ENCODE measurements at places on chromosomes 16 and 17.

- no peak for DNase-seq
Observed at GRCh38 chr16:26532456-26532855, 534.3 kb upstream of the C16orf82 start.

GRCh38 chr16:85068746-85069145 lies 41.2 kb downstream of the KIAA0513 start:
- no peak for DNase-seq

GRCh38 chr17:48925991-48926342 lies 17.8 kb downstream of the UBE2Z start:
- no peak for DNase-seq

- DNase-seq: no peak
Observed at GRCh38 chr17:7982173-7982572, 20.2 kb upstream of the GUCY2D start.

GRCh38 chr16:55126456-55126855 lies 195.8 kb downstream of the IRX5 start:
- DNase-seq: no peak

DNA sequence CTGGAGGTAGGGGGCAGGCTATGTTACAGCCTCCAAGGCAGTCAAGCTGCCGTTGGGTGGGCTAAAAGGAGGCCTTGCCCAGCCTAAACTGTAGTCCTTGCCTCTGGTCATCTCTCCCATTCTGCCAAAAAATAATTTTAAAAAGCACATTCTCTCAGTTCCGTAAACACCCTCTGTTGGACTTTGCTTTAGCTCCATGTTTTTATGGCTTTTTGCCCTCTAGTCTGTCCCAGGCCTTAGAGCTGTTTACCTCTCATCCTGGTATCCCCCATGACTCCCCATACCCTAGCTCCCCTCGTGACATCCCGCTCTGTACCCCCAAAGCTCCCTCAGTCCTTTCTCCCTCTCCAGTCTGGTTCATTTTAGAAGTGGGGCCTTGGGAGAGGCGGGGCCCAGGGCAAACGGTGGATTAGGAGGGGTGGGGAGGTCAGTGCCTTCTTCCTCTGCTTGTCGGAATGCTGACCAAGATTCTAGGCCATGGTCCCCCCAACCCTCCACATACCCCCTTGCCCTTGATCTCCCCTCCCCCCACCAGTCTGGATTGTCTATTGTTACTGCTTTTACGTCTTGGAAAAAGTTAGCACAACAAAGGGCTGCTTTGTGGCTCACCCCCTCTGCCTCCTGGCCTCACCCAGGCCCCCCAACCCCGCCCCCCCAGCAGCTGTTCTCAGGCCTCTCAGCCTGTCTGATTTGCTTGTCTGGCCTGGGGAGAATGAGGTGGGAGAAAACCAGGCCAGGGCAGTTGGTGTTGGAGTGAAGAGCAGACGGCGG lies 18.4 kb downstream of the GJD3 start:
- DNase-seq: no peak
